Body of pancreas (tissue), 4 donors: ENCODE measurements at places on chromosomes 5 and 9.
A peak's percentile ranks its signal among the peaks of the same experiment; 100 is the strongest.

- DNase-seq, result no peak
Measured at GRCh38 chr5:158953929-158954534, 145.7 kb downstream of the EBF1 start.

GRCh38 chr9:123267481-123268198, 746 bp downstream of the STRBP start:
- peak; percentile 15 for DNase-seq

DNA sequence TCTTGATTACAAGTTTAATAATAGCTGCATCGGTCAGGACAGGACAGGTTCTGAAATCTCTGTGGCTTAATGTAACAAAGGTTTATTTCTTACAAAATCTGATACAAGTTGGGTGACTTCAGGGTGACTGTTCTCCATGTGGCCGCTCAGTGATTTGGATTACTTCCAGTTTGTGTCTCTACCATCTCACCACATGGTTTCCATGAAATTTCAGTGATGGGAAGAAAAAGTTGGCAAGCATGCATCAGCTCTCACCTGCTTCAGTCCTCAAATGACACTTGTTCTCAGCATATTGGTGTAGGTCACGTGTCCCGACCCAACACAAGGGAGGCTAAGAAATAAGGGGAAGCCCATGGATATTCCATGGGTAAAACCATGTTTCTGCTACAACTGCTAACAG, 7.8 kb upstream of the TMEM268 start:
- no peak for DNase-seq

DNA sequence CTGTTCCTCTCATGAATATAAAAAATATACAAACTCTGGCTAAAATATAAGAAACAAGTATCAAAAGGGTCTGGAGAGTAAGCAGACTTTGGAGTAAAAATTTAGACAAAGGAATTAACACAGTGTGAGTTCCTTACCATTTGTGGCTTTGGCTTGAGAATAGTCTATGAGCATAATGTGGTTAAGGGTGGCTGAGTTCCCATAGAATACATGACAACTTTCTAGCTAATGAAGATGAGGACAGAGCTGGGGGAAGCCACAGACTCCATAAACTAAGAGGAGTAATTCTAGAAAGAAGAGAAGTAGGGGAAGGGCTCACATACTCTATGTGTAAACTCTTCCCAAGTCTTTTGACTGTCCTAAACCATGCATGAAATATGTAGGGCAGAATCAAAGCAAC, 79.4 kb downstream of the CAAP1 start:
- no peak for DNase-seq

DNA sequence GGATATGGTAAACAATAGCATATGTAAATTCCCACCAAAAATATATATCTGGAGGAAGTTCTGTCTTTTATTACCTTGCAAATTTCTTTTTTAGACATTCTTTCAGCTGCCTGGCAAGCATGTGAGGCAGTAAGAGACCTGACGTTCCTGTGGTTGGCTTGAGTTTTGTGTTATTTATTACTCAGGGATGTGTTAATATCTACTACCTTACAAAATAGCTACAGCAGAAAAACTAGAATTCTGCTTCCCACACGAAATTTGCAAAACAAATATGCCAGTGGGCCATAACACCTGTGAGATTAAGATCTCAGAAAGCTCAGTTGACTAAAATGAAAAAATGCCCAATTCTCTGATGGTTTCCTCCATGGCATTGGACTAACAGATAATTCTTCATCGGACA, 274.2 kb downstream of the TMEM167A start:
- no peak for DNase-seq

DNA sequence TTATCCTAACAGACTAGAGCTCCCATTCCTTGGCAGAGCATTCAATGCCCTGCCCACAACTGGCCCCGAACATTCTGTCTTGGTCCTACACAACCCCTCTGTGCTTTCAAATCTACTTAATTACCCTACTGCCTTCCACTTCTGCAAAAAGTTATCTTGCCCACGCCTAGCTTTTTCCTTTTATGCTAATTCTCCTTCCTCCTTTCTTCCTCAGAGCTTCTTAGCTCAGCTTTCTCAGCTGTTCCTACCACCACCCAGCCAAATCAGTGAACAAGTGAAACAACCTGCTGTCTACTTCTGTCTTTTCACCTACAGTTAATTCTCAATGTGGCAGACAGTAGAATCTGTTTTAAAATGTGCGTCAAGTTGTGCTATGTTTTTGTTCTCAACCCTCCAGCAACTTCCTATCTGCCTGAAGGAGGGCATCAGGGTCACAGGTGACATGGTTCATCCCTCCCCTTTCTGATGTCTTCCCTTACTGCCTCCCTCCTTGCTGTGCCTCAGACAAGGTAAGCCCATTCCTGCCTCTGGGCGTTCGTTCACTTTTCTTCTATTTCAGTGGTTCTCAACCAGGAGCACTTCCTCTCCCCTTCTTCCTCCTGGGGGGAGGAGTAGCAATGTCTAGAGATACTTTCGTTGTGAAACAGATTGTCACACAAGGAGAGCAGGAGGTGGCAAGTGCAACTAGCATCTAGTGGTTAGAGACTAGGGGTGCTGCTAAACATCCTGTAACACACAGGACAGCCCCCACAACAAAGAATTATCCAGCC, 1.3 kb upstream of the REEP5 start:
- DNase-seq, result peak; percentile 24

GRCh38 chr9:88521308-88521707, 13.7 kb upstream of the NXNL2 start:
- DNase-seq, result no peak

GRCh38 chr5:142512043-142513042, 173.5 kb downstream of the FGF1 start:
- peak; percentile 19 for DNase-seq

GRCh38 chr5:9473624-9474023, 72.3 kb downstream of the SEMA5A start:
- DNase-seq, result no peak

GRCh38 chr9:110846215-110846614, 177.6 kb downstream of the MUSK start:
- DNase-seq, result no peak

DNA sequence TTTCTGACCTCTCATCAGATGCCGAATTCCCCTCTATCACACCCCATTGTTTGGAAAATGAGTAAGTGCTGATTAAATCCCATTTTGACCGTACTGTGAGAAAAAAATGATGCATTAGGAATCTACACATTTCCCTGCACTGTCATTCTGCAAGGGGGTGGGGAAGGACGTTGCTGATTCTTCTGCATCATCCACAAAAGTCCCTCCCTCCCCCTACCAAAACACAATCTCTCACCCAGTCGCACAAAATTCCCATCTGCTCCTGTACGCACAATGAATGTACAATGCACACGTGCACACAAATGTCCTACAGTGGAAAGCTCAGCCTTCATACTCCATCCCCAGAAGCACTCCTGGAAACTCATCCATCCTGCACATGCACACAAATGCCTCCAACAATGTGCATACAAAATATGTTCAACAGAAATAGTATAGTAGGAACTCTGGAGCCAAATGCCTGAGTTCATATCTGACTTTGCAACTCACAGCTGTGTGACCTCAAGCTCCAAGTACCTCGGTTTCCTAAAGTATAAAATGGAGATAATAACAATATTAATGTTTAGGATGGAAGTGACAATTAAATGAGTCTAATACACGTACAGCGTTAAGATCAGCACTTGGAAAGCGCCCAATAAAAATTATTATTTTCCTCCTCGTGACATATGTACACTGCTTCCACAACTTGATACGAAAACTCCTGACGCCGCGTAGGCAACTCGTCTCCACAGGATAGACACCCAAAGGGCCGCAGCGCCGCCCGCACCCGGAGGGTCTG, 809 bp downstream of the TNIP1 start:
- no peak for DNase-seq

DNA sequence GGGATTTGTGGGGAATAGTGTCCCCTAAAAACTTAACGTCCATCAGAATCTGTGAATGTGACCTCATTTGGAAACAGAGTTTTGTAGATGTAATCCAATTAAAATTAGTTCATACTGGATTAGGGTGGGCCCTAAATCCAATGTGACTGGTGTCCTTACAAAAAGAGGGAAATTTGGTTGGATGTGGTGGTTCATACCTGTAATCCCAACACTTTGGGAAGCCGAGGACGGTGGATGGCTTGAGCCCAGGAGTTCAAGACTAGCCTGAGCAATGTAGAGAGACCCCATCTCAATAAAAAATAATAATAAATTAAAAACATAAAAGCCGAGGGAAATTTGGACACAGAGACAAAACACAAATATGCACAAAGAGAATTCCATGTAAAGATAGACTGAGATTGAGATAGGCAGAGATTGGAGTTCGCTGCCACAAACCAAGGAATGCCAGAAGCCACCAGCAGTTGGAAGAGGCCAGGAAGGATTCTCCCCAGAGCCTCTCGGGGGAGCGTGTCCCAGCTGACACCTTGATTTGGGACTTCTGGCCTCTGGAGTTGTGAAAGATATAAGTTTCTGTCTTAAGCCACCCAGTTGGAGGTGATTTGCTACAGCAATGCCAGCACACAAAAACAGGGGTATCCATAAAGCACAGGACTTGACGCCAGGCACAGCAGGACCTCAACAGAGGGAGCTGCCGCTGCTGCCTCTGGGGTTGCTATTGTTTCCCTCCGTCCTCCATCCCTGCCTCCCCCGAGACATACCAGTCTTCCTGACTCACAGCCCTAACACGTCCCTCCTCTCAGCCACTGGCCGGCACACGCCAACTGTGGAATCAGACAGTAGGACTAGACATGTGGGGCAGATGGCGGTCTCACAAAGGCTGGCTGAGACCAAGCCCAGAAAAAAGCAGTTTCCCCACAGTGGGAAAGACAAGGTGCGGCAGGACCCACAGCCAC, 73.8 kb upstream of the IL17B start:
- peak; percentile 23 for DNase-seq
